ENCODE measurements at places on chromosomes 2 and 18.

GRCh38 chr2:151673016-151673415, 61.3 kb downstream of the NEB start:
- DNase-seq = no peak

DNA sequence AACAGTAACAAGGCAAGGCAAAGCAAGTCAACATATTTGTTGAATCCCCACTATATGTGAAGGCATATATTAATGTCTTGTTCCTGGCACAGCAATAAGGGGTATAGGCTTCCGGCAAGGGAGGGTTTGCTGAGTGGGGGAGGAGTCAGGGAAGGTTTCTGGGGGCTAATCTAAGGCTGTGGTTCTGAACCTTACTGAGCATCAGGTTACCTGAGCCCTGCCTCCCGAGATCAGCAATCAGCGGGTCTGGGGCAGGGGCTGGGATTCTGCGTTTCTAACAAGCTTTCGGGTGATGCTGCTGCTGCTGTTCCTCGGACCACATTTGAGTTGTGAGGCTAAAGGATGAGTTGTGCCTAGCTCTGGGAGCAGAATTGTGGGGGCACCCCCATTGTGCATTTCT, 401.7 kb upstream of the SPRED2 start:
- no peak for DNase-seq

GRCh38 chr2:201879996-201880395, 73.7 kb downstream of the CDK15 start:
- no peak for DNase-seq

GRCh38 chr2:7468955-7469354, 551.7 kb downstream of the RNF144A start:
- DNase-seq = no peak

- DNase-seq = no peak
Observed at GRCh38 chr2:172241222-172241621, 138.5 kb upstream of the DLX2 start.

DNA sequence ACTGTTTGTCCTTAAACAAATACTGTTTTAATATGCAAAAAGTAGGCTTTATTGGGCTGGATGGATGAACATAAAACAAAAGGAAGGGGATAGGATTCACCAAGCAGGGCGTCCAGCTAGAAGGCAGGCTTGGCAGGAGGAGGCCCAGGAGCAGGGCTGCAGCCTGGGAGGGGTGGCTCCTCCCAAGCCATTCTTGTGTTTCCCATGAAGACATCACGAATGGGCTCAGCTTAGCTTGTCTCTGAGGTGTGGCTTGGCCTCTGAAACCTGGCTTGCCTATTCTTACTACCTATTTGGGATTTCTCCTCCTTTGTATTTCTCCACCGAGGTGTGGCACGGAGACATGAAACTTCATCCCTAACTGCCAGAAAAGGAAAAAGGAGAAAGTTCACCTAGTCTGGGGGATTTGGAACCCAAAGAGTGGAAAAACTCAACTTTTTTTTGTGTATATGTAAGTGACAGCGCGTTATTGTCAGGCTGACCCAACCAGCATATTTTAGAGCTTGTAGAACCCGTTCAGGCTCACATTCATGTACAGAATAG, 481.9 kb upstream of the SPRED2 start:
- no peak for DNase-seq

DNA sequence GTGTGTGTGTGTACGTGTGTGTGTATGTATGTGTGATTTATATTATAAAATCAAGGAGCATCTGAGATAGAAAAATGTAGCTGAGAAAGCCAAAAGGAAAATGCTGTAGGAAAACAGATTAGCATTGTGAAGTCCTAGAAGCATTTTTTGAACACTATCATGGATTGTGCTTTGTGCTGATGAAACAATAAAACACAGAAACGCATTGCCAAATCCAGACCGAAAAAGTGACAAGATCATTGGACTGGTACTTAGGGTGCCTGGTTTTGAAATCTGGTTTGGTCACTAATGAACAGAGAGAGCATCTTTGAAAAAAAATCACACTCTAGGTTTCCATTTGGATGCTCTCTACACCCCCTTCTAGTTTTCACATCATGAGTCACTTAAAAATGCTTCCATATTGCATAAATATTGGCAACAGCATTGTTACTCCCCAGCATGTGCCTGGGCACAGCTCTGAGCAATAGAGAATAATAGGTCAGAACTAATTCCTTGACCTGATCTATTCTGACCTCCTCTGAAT, 214.6 kb upstream of the LRRTM1 start:
- no peak for DNase-seq

GRCh38 chr18:5159080-5159479, 38.0 kb downstream of the AKAIN1 start:
- peak; percentile 61 for DNase-seq

DNA sequence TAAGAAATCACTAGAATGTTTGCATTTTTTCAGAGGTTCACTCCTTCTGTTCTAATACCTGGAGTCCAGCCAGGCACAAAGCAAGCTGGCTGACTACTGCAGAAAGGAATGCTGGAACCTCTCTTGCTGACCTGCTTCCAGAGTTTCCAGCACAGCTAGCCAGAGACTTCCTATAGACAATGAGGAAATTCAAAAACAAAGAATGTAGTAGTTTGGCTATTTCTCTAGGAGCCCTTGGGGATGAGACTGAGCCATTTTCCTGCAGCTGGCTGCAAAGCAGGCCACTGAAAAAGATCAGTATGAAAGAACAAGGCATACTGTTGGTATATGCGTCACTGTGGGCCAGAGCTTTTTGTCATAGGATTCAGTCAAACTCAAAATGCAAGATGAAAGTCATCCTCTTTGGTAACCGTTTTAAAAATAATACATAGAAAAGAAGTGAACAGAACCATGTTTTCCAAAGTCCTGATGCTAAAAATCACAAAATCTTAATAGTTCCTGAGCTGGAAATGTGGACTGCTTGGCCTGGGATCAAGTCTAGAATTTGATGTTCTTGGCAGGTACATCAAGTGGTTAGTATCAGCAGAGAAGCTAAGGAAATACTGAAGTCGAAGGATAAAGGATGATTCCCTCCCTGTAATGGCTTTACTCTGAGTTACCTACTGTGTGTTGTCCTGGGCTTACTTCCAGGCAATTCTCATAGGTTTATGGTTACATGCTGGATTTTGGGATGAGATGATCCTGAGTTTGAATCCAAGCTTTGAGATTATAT, 9.0 kb upstream of the DSEL start:
- DNase-seq = no peak

DNA sequence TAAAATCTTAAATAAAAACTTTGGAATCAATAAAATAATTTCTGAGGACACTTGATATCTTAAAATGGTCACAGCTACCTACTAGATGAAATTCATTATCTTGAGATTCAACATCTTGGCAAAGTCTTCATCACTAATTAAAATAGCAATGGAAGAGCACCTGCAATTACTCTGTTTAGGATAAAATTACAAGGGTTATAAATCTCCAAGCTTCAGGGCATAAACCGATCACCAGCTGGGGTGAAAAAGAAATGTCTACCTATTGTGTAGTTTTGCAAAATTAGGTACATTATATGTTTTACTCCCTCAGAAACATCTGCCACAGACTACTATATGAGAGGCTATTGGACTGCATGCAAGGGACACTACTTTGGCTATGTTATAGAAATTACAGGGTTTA, 327.1 kb downstream of the CCDC178 start:
- DNase-seq = no peak

DNA sequence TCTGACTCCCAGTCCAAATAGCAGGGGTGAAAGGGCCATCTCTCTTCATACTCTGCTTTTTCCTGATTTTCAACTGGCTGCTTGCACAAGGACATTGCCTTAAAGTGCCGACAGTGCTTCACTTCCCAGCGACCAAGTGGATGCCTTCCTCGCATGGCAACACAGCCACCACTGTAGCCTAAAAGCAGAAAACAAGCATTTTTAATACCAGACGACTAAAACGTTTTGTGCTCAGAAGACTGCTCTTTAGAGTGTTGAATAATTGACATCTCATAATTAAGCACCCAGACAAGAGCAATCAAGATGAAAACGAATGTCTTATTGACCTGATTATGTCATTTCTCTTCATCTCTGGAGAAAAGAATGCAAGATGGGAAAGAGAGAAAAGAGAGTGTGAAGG, 75.2 kb downstream of the PLA2R1 start:
- DNase-seq = no peak

DNA sequence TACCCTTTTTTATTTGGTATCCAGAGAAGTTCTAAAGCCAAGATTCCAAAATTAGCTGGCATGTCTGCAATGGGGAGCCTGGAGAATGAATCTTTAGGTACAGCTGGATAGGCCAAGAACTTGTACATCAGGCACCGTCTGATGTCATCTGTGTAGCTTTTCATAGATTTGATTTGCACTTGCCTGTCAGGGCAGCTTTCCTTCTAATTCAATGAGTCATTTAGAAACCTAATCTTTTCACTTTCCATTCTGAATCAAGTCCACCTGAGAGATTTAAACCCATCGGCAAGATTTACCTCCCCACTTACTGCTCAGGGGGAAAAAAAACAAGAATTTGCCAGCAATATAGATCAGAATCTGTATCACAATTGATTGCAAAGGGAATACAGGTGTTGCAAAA, 60.9 kb upstream of the ACAA2 start:
- no peak for DNase-seq

- DNase-seq = no peak
Observed at GRCh38 chr2:216130346-216130971, 21.3 kb downstream of the XRCC5 start.

DNA sequence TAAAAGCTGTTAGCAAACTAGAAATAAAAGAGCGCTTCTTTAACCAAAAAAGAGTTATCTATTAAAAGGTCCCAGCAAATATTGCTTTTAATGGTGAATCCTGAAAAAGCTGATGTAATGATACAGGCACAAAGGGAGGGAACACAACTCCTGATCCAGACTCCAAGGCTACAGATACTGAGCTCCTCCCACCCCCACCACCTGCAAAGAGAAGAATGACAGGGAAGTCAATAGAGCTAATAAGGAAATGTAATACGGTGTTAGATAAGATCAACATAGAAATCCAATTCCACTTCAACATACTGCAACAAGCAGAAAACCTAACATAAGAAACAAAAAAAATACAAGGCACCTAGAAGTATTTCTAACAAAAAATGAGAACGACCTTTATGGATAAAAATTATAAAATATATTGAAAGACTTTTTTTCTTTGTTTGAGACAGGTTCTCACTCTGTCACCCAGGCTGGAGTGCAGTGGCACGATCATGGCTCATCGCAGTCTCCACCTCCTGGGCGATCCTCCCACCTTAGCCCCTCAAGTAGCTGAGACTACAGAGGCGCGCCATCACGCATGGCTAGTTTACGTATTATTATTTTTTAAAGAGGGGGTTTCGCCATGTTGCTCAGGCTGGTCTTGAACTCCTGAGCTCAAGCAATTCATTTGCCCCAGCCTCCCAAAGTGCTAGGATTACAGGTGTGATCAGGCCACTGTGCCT, 192.2 kb downstream of the HDAC4 start:
- DNase-seq = no peak

- DNase-seq = no peak
Observed at GRCh38 chr18:47817017-47817794, 113.3 kb downstream of the SMAD2 start.

GRCh38 chr2:113877711-113878598, 11.9 kb upstream of the ACTR3 start:
- DNase-seq = no peak

DNA sequence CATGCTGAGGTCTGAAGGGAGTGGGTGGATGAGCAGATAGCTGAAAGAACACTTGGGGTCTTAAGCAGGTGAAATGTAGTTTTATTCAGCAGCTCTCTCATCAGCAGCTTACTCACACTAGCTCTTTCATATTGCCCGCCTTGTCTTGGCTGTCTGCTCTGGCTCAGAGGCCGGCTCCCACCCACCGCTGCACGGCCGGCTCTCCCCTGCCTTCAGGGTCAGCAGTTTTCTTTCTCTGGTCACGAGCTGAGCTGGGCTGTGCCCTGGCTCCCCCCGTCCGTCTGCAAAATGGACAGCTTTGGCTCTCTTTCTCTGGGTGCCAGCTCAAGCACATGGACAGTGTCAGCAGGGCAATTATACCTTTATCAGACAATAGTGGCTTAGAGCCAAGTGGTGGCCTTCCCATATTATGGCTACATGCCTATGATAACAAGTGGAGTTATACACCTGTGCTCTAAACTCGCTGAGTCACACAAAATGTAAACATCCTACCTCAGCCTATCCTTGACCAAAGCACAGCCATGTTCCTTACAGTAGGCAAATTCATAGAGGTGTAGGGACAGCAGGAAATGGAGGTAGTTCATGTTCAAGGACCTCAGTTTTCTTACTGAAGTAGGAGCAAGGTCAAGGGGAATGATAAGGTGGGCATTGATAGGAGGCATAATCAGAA, 224.8 kb downstream of the SOCS6 start:
- no peak for DNase-seq

GRCh38 chr2:25202275-25202674, 33.9 kb upstream of the POMC start:
- DNase-seq = peak; percentile 10

DNA sequence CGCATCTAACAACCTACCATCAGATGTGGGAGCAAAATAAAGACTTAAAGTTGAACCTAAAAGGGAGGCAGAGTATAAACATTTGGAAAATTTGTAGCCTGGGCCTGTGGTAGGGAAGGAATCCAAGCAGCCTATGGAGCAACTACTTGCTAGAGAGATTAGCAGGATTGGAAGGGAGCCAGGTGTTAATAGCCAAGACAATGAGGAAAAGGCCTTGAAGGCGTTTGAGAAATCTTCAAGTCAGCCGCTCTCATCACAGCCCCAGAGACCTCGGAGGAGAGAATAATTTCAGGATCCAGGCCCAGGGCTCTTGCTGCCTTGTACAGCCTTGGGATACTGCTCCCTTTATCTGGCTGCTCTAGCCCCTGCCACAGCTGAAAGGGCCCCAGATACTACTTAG, 219.7 kb downstream of the THSD7B start:
- no peak for DNase-seq

GRCh38 chr2:6975988-6976387, 58.8 kb downstream of the RNF144A start:
- DNase-seq = no peak

- no peak for DNase-seq
Observed at GRCh38 chr2:207503234-207503633, 26.5 kb upstream of the CREB1 start.

DNA sequence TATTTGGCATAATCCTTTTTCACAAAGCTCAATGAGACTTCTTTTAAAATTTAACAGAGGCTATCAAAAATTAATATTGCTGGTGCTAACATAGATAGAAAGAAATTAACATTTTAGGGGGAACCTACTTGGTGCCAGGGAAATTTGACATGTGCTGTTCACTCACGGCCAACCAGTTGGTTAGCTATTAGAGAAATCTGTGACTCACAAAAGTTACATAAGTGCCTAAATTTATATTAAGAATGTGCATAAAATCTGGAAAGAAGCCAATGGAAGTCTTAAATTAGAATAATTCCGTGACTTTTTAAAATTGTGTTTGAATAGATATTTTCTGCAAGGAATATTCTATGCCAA, 184.3 kb upstream of the MAP2 start:
- no peak for DNase-seq

All from CD4-positive, alpha-beta T cell treated with Interleukin-17A for 4 hours (primary cell).